ENCODE measurements at places on chromosomes 12 and 14.

GRCh38 chr12:108911915-108912314, 32.0 kb downstream of the DAO start:
- no peak for DNase-seq

GRCh38 chr12:92130999-92131398, 14.6 kb downstream of the BTG1 start:
- DNase-seq: no peak

DNA sequence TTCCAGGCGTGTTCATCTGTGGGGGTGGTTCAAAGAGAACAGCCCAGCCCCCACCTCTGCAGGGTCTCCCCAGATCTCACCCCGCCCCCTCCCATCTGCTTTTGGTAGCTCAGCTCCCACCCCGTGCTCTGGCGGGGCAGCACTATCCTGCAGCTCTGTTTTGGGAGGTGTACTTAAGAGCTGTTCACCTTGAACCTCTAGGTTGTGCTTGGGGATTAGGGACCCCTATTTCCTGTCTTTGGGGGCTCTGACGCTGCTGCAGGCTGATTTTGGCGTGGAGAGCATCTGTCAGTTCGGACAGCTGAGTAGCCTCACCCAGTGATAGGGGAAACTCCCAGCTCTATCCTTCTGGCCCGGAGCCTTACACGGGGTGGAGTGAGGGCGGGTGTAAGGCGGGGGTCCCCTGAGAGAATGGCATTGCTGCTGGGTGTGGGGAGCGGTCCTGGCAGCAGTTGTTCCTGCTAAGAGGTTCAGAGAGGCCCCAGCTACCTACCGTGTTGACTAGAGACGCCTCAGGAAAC, 765 bp downstream of the TMEM120B start:
- DNase-seq: no peak

- DNase-seq: no peak
Measured at GRCh38 chr12:15428632-15429031, 106.3 kb downstream of the PTPRO start.

DNA sequence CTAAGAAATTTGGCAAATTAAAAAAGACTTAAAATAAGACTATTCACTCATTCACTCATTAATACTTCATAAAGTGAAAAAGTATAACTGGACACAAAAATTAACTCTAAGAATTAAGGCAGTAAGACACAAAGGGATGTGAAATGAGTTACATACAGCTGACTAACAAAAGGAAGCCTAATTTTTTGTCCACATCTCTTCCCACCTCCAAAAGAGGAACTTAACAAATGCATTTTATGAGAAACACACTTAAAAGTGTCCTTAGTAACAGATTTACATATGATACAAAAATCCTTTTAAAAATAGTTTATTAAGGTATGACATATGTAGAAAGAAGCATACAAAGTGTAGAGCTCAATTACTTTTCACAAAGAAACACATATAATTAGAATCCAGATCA, 88.9 kb downstream of the NUMB start:
- DNase-seq: no peak

DNA sequence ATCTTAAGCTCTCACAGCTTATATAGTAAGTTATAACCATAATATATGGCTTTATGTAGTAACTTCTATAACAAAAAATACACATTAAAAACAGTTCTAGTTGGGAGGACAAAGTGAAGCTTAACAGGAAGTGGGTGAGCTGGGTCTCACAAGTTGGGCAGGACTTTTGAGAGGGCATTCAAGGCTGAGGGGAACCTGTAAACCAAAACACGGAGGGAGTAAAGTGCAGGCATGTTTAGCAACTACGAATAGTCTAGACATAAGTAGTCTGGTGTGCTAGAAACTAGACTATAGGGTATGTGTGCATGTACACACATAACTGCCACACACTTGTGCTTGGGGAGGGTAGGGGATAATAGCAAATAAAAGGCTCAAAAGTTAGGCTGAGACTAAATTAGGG, 14.2 kb upstream of the NEK9 start:
- DNase-seq: no peak

GRCh38 chr14:22220427-22220826, 368.6 kb downstream of the DAD1 start:
- DNase-seq: no peak

- no peak for DNase-seq
Measured at GRCh38 chr12:12592930-12593329, 18.7 kb upstream of the CREBL2 start.

GRCh38 chr12:49089821-49090773, 4.5 kb downstream of the DHH start:
- no peak for DNase-seq

GRCh38 chr14:63404906-63405305, 86.2 kb upstream of the GPHB5 start:
- no peak for DNase-seq

- DNase-seq: no peak
Measured at GRCh38 chr12:49689785-49690184, 17.4 kb downstream of the FMNL3 start.

GRCh38 chr12:94190623-94191022, 42.2 kb downstream of the PLXNC1 start:
- no peak for DNase-seq

GRCh38 chr12:5437589-5437988, 5.7 kb downstream of the NTF3 start:
- no peak for DNase-seq

GRCh38 chr12:110543252-110543959, 39.7 kb downstream of the PPTC7 start:
- no peak for DNase-seq

DNA sequence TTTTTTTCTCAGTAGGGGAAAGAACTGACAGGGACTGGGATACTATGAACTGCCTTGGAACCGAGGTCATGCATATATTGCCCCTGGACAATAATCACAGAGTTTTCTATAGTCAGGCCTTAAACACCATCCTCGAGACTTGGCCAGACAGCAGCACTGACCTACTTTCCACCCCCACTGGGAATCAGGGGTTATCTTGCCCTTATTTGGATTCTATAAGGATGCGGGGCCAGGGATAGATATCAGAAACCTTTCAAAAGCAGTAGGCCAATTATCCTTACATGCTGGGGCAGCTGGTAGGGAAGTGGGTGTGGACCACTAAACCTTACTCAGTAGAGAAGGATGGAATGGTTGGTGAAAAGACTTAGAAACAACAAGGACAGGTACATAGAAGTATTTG, 2.0 kb downstream of the ZNF219 start:
- no peak for DNase-seq

DNA sequence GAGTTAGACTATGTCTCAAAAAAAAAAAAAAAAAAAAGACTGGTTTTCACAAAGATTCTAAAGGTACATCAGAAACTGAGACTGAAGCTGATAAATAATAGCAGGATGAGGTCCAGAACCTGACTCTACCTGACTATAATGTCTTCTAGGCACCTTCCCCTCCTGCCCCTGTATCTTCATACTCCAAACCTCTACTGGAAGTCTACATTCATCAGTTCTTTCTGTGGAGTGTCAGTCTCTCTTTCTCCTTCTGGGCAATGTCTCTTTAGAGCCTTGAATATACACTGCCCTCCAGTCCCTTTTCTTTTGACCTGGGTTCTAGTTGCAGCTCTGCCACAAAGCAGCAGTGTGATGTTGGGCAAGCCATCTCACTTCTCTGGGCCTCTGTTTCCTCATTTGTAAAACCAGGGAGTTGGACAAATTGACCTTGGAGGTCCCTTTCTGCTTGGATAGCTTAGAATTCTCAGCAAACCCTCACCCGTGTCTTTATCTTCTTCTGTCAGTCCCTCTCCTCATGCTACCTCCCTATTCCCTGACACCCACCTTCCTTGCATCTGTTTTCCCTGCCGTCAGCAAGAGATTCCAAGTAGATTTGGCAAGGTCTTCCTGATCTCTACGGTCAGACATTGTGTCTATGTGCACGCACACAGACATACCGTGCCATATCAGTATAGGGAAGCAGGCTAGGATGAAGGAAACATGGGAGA, 4.3 kb downstream of the NFE2 start:
- no peak for DNase-seq

GRCh38 chr12:113136128-113136989, 798 bp upstream of the RASAL1 start:
- DNase-seq: no peak

- no peak for DNase-seq
Measured at GRCh38 chr12:80627782-80628181, 79.7 kb upstream of the MYF6 start.
